ENCODE measurements at places on chromosomes 16 and 17.

- DNase-seq, result peak; percentile 84
Observed at GRCh38 chr17:39553341-39553945, 54.3 kb downstream of the NEUROD2 start.

- DNase-seq, result no peak
Observed at GRCh38 chr16:61900482-61900881, 135.8 kb downstream of the CDH8 start.

DNA sequence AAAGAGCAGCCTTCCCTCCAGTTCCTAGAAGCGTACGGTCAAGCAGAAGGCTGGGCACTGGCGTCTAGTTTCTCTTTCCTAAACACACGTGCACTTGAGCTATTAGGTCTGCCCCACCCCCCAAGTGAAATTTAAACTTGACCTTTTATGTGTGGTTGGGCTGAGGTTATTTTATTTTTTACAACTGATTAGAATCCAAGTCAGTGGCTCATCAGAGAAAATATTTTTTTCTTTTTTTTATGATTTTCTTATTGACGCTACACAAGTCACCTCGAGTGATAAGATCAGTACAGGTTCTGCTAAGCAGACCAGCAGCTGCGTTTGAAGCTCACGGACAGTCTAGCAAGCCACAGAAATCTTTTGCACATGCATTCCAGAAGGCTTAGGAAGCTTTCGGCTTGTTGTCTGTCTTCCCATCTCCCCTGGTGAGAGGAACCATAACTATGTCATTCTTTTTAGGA lies 95.1 kb downstream of the ZFHX3 start:
- DNase-seq, result no peak

GRCh38 chr17:19833914-19834313 lies 33.8 kb downstream of the ULK2 start:
- no peak for DNase-seq

DNA sequence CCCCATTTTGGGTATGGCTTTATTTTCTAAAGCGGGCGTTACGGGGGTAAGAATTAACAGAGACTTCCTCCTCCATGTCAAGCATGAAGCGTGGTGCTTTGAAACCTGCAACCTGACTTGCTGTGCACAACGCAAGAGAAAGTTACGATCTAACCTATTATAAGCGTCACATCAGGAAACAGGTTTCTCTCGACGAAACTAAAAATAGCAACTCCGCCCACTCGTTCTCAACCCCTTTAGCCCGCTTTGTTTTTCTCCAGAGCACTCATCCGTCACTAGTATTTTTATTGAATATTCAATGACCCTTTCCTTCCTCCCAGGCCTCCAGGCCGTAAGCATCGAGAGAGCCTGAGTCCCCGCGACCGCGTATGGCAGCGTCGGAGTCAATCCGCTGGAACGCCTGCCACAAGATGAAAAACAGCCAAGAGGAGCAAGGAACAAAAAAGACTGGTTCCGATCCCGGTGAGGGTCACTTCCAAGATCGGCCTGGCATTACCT lies 555 bp downstream of the NUP88 start:
- peak; percentile 25 for DNase-seq

GRCh38 chr17:74520016-74520434 lies 11.2 kb downstream of the CD300LB start:
- no peak for DNase-seq

- DNase-seq, result no peak
Observed at GRCh38 chr16:20894388-20894787, 5.8 kb downstream of the DCUN1D3 start.

GRCh38 chr16:86306811-86307513 lies 203.4 kb upstream of the FOXF1 start:
- no peak for DNase-seq

Measured in head of caudate nucleus (tissue), 42 donors.